SK-N-DZ (cell line): ENCODE measurements at places on chromosomes 13 and 19.

DNA sequence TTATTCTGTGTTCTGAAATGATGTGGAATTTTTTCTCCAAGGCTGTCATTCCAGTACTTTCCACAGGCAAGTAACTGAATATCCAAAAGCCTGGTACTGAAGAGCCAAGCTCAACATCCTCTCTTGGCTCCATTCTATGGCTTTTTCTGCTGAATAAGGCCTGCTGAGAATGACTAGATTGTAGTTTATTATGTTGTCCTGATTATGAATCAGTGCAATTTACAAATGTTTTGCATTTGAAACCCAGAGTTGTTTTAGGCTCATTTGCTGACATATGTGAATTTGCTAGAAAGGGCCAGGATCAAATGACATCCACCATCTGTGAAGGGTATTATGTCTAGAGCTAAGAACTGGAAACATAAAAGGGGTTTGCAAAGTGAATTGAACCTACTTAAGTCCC is 596.6 kb downstream of the KCTD12 start:
- DNase-seq, result no peak

DNA sequence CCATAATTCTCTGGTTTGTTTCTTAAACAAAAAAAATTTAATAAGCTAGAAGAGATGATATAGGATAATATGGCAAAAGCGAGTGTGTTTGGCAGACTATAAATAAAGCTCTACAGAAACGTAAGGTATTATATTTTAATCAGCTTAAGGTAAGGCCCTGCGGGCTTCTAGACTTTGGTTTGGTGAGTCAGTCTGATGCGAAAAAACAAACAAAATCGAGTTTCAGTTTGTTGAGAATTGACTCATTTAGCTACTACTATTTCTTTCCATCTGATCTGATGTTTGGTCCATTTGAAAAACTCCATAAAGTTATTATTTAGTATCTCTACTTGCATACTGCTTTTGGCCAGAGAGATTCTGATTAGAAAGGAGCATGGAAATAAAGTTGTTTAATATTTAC is 138.0 kb downstream of the MIPEP start:
- DNase-seq, result no peak

DNA sequence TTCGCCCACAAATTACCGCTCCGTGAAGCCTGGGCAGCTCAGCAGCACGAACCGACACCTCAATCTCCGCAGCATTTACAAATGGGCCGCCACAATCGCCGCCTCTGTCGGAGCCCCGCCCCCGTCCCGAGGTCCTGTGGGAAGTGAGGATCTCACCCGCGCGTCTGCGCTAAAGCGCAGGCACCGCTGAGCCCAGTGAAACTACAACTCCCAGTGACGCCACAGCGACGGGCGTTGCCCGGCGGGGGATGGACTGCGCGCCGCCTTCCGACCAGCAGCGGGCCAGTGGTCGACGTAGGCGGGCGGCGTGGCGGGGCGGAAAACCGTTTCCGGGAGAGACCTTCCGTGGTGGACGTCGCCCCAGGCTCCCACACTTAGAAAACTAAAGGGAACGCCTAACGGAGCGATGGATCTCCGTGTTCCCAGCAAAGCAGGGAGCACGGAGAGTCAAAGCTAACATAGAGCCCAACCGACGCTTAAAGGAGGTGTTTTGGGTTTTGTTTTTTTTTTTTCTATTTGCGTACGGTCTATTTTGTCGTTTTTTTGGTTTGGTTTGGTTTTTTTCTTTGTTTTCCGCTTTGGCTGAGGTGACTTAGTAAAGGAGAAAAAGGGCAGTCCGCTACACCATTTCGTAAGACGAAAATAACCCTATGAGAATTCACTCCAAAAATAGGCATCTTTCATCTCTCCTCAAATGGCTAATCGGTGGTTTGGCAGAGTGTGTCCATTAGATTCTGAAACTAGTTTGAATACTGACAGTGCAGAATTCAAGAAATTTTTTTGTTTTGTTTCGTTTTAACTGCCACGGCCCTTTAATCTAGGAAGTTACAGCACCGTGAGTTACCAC is 159.0 kb downstream of the RNF17 start:
- peak; percentile 94 for DNase-seq

GRCh38 chr13:77522444-77522843 is 13.1 kb upstream of the SCEL start:
- no peak for DNase-seq

GRCh38 chr13:93736081-93736480 is 509.5 kb downstream of the GPC6 start:
- no peak for DNase-seq

GRCh38 chr19:41799444-41800000 is 3.1 kb downstream of the CEACAM3 start:
- no peak for DNase-seq

- no peak for DNase-seq
Observed at GRCh38 chr13:28707629-28708427, 10.9 kb downstream of the SLC46A3 start.

DNA sequence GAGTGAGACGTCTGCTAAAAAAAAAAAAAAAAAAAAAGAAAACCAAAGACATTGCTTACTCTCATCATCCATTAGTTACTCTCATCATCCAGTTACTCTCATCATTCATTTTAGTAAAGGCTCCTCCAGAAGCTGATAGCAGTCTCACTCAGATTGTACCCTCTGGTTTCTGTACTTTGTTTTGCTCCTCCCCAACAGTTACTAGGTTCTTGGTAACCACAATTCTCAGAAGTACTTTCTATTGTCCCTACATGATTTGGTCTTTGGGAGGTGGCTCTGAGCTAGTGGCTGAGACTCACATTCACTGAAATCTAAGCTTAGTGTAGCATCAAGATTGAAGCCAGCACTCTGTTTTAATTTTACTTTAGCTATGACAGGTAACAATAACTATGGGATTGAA is 14.3 kb downstream of the ERICH4 start:
- DNase-seq, result no peak

GRCh38 chr19:56174550-56174949 is 1.3 kb upstream of the GALP start:
- no peak for DNase-seq

- no peak for DNase-seq
Observed at GRCh38 chr13:39486758-39487157, 116.2 kb downstream of the LHFPL6 start.

GRCh38 chr19:14089662-14090508 is 666 bp downstream of the SAMD1 start:
- DNase-seq, result peak; percentile 32

GRCh38 chr19:42093926-42094325 is 18.0 kb downstream of the ZNF574 start:
- DNase-seq, result no peak

DNA sequence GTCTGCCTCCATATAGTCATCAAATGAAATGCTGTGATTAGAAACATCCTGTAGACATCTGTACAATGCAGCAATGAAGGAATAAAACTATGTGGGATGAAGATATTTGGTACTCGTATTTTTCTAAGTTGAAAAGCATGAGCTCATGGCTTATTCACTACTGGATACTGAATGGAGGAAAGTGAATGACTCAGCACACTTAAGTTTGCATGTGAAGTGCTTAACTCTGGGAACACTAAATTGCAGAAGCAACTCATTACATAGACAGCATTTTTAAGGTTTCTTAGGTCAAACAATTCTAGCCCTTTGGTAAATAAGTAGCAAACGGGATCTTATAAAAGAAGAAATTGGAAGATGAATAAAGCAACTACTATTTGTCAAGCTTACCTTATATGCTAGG is 429.0 kb upstream of the MIR17HG start:
- DNase-seq, result no peak
